NCI-H748 treated with DMSO at 0.1 percent for 48 hours (cell line): ENCODE measurements at places on chromosomes 11 and 22.

GRCh38 chr11:14519917-14520746 lies at the start of gene PSMA1:
Gene PSMA1, minus strand, starts transcription at chr11:14520386. Its CDS starts 87 bp downstream, at chr11:14520299.
- DNase-seq: peak; percentile 94

- no peak for DNase-seq
Measured at GRCh38 chr11:86183694-86184093, 60.9 kb upstream of the EED start.

DNA sequence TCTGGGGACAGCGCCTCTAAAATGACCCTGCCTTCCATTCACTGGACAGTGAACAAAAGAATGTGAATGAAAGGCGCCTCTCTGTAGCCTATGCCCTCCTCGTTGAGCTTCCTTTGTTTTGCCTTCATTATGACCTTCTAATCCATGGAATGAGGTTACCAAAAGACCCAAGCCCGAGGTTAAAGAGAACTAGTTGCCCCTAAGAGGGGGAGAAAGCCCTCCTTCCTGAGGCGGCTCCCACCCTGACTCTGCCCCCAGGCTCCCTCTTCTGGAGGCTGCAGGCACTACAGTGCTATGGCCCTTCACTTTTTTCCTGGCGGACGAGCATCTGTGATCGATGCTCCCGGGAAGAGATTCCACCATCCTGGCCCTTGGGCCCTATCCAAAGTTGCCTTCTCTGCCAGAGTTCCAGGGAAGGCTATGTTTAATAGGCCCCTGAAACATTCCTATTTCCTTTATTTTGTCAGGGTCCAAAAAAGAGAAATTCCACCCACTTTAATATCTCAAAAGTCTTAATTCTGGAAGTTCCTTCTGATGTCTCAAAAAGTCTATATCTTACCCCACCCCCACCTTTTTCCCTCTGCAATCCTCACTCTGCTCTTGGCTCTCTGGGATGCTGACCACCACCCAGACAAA lies 147.3 kb downstream of the FEZ1 start:
- no peak for DNase-seq

DNA sequence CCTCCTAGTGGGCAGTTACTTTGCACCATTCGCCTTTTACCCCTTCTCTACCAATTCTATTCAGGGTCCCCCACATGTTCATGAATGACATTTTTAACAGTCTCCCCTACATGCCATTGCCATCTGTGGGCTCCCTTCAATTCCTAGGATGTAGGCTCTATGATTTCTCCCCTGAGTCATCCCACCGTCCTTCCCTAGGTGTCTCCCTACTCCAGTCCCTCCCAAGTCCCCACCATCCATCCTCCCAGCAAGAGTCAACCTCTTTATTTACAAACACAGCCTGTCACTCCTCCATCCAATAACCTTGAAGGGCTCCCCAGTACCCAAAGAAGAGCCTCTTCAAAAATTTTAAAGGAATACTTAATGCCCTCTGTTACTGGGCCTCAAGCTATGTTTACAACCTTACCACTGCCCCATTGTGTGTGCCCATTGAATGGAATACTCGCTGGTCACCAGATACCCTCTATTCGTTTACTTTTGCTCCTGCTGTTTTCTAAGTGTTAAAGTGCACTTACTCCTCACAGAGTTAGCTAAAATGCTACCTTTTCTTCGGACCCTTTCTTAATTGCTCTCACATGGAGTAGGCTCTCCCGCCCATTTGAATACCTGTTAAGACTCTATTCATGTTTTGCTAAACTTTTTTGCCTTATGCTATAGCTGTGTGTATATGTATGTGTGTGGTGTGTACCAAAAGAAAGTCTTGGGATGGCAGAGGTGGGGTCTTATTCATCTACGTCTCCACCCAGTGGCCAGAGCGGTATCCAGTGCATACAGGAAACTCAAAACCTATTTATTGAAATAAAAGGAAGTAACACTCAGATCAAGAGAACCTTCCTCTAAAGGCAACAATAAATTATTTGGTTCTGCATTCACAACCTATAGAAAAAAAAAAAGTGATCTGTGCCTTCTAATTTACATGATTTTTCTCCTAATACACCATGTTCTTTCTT lies 235.8 kb upstream of the CCDC90B start:
- DNase-seq: peak; percentile 36

DNA sequence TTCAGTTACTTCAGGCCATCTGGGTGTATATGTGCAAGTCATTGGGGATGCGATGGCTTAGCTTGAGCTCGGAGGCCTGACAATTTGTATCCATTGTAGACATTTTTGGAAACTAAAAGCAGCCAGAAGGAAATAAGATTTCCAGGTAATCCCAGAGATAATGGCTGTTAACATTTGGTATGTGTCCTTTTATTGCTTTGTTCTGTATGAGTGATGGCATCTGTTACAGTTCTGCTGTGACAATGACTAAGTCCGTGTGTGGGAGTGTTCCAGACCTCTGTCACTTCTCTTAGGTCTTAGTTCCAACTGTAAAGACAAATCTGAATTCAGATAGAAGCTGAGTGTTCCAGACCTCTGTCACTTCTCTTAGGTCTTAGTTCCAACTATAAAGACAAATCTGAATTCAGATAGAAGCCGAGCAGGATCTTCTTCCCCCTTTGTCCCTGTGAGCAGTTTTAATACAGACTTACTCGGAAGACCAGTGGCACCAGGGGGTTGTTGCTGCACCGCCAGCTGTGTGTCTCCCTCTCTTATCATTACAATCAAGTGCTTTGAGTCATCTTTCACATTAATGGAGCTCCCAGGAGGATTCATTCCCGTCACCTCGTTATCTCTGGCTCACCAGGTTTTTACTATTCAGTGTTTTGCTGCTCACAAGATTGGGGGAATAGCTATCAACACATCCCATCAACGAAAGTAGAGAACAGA lies 190.9 kb upstream of the SORL1-AS1 start:
- DNase-seq: no peak

DNA sequence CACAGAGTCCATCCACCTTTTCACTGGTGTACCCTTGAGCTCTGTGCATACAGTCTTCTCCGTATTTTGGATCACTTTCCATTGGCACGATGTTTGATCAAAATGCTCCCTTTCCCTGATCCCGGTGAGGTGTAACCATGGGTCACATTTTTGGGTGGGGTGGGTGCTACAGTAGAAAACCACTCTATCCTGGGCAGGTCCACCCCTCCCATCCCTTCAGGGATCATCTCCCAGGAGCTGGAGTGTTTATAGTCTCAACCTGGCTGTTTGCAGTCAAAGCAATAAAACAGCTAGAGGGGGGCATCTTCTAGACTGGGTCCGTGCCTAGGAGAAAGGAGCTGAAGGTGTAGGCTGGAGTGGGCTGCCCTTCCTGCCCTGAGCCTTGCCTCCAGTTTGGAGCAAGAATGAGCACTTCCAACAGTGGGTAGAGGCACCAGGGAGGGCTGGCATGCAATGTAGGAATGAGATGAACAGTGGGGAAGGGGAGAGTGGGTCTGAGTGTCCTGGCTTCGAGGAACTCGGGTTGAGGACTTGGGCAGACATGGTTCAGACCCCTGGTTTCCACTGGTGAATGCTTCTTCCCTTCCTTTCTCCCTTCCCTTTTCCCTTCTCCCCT lies 38.8 kb downstream of the RNF141 start:
- no peak for DNase-seq

GRCh38 chr11:72668629-72669347 lies 5.4 kb downstream of the PDE2A start:
- DNase-seq: no peak

DNA sequence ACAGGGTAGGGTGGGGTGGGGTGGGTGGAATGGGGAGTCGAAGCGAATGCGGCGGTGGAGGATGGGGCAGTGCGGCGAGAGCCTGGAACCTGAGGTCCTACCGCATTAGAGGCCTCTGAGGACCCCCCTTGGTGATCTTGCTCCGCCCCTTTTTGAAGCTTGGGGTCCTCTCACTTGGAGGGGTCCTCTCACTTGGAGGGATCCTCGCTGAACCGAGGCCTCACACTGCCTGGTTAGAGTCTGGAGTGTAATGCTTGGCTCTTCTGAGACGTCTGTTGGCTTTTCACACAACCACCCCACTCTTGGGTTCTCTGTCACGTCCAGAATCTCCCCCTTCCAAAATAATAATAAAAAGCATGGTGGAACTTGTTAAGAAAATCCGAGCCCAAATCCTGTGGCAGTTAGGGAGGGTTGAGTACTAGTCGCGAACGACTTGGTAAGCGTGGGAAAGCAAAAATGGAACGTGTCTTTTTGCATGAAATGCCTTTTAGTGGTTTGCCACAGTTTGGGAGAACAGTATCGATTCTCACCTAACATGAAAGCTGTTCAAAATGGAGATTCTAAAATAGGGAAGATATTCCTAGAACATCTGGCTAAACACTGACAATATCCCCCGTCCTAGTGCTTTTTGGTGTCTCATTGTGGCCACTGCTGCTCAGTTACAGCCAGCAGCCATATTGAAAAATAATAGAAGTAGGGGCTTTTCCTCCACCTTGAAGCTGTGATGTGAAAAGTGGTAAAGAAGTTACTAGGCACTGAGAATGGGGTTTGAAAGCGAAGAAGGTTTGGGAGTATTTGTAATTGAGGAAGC lies 822 bp downstream of the RBX1 start:
- DNase-seq: peak; percentile 20

DNA sequence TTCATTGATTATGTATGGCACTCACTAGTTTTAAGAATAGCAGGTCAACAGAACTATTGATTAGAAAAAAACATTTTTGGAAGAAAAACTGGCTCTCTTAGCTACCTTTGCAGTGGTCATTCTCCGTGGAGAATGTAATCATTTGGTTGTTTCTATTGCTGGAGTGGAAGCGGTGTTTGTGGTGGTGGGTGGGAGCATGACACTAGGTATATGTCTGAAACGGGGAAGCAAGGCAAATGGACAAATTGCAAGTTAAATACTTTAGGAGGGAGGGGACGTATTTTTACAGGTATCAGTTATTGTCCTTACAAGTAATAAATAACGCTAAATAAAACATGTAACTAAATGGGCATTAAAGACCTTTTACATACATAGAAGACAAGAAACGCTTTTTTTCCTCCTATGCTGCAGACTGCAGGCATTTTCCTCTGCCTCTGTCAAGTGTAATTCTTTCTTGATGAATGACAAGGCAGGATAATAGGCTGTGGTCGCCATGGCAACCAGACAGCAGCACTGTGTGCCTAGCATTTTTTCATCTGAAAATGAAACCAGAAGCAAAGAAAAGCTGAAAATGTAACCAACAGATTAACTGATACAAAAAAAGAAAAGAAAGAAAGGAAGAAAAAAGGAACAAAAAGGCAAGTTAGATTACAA lies 46.2 kb downstream of the BLID start:
- DNase-seq: peak; percentile 2

- DNase-seq: no peak
Measured at GRCh38 chr11:114796954-114797721, 118.8 kb downstream of the NXPE2 start.

DNA sequence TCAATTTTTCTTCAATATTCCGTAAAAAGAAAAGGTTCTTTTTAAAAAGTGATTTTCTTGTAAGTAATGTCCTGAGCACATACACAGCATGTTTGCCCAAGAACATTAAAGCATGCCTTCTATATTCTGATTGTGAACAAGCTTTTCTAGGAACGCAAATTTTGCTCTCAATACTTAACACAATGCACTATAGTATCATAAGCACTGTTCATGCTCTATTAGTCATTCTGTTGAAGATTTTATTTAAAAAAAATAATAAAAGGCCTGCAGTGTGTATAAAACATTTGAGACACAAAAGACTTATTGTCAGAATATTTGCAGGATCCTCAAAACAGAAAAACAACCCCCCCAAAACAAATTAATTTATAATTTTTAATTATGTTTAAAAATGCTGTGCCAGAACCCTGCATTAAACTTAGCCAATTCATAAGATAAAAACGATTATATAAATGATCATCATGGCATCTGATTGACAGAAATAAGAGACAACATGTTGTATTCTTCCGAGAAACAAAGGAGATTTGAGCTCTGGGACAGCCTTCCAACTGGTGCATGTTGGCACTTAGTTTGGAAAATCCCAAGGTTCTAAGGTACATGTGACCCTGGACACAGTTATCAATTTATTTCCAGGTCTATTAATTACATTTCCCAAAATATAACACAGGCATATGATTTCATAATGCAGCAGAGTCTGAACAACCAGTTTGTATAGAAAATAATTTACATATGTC lies 13.1 kb downstream of the MTMR2 start:
- no peak for DNase-seq

GRCh38 chr11:3044004-3044403 lies 13.2 kb downstream of the CARS1 start:
- DNase-seq: no peak

DNA sequence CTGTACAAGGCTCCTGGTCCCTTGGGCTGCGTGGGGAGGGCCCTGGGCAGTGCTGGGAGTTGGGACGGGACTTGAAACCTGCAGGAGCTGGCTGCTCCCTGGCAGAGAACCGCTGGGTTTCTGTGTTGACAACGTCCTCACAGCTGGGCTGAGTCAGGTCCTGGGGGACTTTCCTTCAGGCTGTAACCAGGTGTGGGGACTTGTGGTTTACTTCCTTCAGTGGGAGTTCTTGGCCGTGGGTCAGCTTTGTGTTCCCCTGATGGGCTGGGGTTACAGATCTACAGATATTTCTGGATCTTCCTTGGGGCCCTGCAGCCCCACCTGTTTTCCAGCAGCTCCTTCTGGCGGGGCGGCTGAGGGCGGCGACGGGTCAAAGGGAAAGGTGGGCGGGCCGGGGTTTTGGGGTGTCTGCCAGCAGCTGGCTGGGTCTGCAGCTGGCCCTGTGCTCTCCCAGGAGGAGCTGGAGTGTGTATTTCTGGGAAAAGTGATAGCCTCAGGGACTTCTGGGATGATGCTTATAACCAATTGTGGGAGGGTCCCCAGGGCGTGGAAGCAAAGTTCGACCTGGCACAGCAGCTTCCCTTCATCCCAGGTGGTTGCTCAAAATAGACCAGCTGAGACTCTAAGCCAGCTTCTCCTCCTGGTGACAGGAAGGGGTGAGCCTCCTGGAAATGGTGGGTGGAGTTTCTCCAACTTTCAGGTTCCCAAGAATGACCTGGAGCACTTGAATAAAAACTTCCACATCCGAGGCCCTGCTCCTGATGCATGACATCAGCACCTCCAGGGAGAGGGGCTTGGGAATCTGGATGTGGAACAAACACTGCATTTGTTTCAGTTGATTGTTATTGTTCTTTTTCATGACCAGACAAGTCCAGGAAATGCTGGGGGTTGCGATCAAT lies 19.1 kb downstream of the ST14 start:
- no peak for DNase-seq

DNA sequence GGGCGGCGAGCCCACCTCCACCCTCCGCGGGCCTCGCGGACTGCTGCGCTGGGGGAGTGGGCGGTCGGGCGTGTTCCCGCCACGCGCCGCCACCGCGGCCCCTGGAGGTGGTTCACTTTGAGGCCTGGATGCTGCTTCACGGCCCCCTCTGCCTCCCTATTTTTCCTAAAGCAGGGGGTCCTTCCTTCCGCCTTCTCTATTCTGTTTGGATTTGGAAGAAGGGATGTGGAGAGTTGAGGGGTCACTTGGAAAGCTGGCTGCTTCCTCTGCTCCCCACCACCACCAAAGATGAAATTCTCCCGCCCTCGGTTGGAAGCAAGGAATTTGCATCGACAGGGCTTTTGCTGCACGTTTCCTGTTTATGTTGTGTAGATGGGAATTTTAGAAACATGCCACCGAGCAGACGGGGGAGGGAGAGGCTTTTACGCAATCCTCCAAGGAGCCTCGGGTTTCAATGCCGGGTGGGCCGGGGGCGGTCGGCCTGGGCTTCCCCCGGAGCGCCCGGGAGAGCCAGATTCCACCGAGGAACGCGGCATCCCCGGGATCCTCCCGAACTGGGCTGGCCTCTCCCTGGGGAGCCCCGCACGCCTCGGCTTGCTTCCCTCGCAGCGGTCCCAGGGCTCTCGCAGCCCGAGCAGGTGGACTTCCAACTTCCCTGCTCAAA lies 403 bp upstream of the SBF2 start:
- DNase-seq: no peak
